Epithelial cell of alveolus of lung (primary cell): ENCODE measurements at places on chromosomes 1 and 21. TPM values are rescaled to one million over a fixed set of nuclear protein-coding genes. Genes with fewer than 3 reads are reported as not detected.

Gene NUCKS1
- 99.6 and 109 TPM in 2 replicates for total RNA-seq

Gene G0S2
- 26.1 and 34.6 TPM in 2 replicates for total RNA-seq

Gene FAM89A
- 5.1 and 7.8 TPM in 2 replicates for total RNA-seq

Gene LAD1
- total RNA-seq, result 0.48 and 3.4 TPM in 2 replicates

Gene AJAP1
- 0.24 and 1.0 TPM in 2 replicates for total RNA-seq

Gene OPRD1
- 0.16 TPM in 1 of 2 replicates, not detected in the other for total RNA-seq

Gene RIT1
- 23.8 and 27.7 TPM in 2 replicates for total RNA-seq

Gene FAM163A
- 0.26 TPM in 1 of 2 replicates, not detected in the other for total RNA-seq

Gene NLRP3
- 0.13 and 0.32 TPM in 2 replicates for total RNA-seq

Gene NHLH2
- total RNA-seq, result under 0.01 TPM in 1 of 2 replicates, not detected in the other

Gene KRTAP26-1
- not detected in 2 replicates for total RNA-seq

Gene TNFSF4
- total RNA-seq, result 3.3 and 100 TPM in 2 replicates

Gene ADCY10
- total RNA-seq, result 0.78 and 1.2 TPM in 2 replicates

Gene HES5
- not detected in 2 replicates for total RNA-seq

Gene OR6K2
- total RNA-seq, result not detected in 2 replicates

Gene BSND
- total RNA-seq, result not detected in 2 replicates

Gene SDC3
- 35.6 and 52.2 TPM in 2 replicates for total RNA-seq

Gene LMOD1
- 0.56 and 1.0 TPM in 2 replicates for total RNA-seq

Gene SYF2
- total RNA-seq, result 32.5 and 75.0 TPM in 2 replicates

Gene ATP1A4
- not detected in 2 replicates for total RNA-seq

Gene EXTL1
- 0.52 and 0.56 TPM in 2 replicates for total RNA-seq

Gene PRELP
- total RNA-seq, result under 0.01 TPM in 2 replicates

Gene CFAP74
- not detected in 2 replicates for total RNA-seq

Gene C1orf94
- not detected in 2 replicates for total RNA-seq

Gene ALX3
- total RNA-seq, result not detected in 2 replicates

Gene OR6K3
- not detected in 2 replicates for total RNA-seq

Gene SPRR4
- not detected in 2 replicates for total RNA-seq

Gene DIRAS3
- total RNA-seq, result 2.7 and 48.4 TPM in 2 replicates

Gene CFAP107
- not detected in 2 replicates for total RNA-seq

Gene LORICRIN
- not detected in 2 replicates for total RNA-seq

Gene LCE1E
- not detected in 2 replicates for total RNA-seq

Gene S100A1
- total RNA-seq, result 0.72 TPM in 1 of 2 replicates, not detected in the other

Gene FCRLA
- total RNA-seq, result 2.1 TPM in 1 of 2 replicates, not detected in the other

Gene CYP4A22
- total RNA-seq, result not detected in 2 replicates

Gene LCE2B
- total RNA-seq, result not detected in 2 replicates

Gene LEPR
- 5.4 and 8.3 TPM in 2 replicates for total RNA-seq

Gene DAB1
- not detected in 2 replicates for total RNA-seq

Gene MPL
- total RNA-seq, result not detected in 2 replicates

Gene PDC
- not detected in 2 replicates for total RNA-seq

Gene KRTAP19-1
- total RNA-seq, result not detected in 2 replicates

Gene ARF1
- 518 and 579 TPM in 2 replicates for total RNA-seq

Gene HSD3B2
- not detected in 2 replicates for total RNA-seq

Gene FCER1G
- total RNA-seq, result 0.26 and 6.1 TPM in 2 replicates

Gene TRIM58
- total RNA-seq, result 0.13 and 0.32 TPM in 2 replicates

Gene MAP1LC3C
- total RNA-seq, result not detected in 2 replicates

Gene PLA2G2A
- total RNA-seq, result not detected in 2 replicates

Gene LRRC38
- 0.39 TPM in 1 of 2 replicates, not detected in the other for total RNA-seq

Gene DCDC2B
- not detected in 2 replicates for total RNA-seq

Gene MMP23B
- total RNA-seq, result 9.3 and 90.0 TPM in 2 replicates

Gene EFNA1
- total RNA-seq, result 1.8 and 14.9 TPM in 2 replicates

Gene PRAMEF27
- total RNA-seq, result not detected in 2 replicates

Gene TMEM59
- total RNA-seq, result 190 and 311 TPM in 2 replicates

Gene DUSP23
- total RNA-seq, result 27.5 and 29.5 TPM in 2 replicates

Gene ETV3L
- not detected in 2 replicates for total RNA-seq

Gene TRAF3IP3
- total RNA-seq, result 0.26 TPM in 1 of 2 replicates, not detected in the other

Gene NBPF15
- 17.2 and 25.6 TPM in 2 replicates for total RNA-seq

Gene KIF14
- 3.6 and 6.7 TPM in 2 replicates for total RNA-seq

Gene BGLAP
- 1.2 TPM in 1 of 2 replicates, not detected in the other for total RNA-seq

Gene NGF
- total RNA-seq, result 1.2 TPM in 1 of 2 replicates, not detected in the other
